ENCODE measurements at places on chromosomes 13 and 19. TPM values are rescaled to one million over a fixed set of nuclear protein-coding genes. Genes with fewer than 3 reads are reported as not detected.

Gene C19orf85
- total RNA-seq = not detected

Gene IER2
- total RNA-seq = 20.3 TPM

Gene LRRC8E
- 5.2 TPM for total RNA-seq

Gene PET100
- 35.2 TPM for total RNA-seq

Gene IFI30
- 23.1 TPM for total RNA-seq
